ENCODE measurements at places on chromosomes 6 and 20.

DNA sequence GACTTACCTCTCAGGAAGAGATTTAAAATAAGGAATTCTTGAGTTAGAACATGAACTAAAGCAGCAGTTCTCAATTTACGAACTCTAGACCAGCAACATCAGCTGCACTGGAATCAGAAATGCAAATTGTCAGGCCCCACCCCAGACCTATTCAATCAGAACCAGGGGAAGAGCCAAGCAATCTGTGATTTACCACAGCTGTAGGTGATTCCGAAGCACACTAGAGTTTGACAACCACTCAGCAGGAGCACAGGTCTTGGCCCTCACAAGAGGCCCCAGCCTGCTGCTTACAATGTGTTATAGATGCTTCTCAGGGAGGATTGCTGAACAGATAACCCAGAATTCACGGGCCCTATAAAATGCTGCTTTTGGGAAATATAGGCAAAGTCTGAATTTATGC lies 279.2 kb downstream of the PTPRK start:
- no peak for DNase-seq

DNA sequence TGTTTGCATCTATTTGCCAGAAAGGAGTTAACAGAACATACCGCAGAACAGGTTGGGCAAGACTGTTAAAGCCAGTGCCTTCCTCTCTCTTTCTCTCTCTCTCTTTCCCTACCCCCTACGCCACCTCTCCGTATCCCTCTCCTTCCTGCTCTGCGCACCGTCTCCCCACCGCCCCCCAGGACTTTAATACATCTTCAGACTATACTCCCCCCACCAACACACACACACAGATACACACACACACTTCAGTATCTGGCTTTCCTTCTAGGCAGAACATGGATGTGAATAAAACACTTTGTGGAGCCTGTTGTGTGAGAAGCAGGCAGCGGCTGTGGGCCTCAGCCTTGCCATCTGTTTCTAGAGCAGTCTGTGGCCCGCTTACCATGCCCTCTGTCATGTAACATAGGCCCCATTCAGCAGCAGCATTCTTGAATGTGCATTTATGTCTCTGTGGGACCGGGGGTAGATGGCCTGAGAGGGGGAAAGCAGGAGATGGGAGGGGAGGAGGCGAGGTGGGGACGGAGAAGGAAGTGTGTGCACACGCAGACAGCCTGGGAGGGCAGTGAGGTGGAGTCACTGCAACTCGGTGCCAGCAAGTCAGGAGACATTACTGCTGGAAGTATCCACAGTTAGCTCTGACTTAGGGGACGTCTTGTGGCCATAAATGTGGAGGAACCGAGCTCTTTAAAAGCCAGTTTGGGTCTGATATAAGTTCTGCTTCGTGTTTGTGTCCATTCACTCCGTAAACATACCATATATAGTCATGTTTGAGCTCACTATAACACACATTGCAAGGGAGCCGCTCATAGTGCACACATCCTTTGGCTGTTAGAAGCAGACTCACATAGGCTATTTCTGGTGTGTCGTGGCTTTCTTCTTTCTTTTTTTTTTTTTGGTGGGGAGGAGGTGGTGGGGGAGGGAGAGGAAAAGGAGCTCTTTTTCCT lies 38.4 kb downstream of the RREB1 start:
- peak; percentile 90 for DNase-seq

DNA sequence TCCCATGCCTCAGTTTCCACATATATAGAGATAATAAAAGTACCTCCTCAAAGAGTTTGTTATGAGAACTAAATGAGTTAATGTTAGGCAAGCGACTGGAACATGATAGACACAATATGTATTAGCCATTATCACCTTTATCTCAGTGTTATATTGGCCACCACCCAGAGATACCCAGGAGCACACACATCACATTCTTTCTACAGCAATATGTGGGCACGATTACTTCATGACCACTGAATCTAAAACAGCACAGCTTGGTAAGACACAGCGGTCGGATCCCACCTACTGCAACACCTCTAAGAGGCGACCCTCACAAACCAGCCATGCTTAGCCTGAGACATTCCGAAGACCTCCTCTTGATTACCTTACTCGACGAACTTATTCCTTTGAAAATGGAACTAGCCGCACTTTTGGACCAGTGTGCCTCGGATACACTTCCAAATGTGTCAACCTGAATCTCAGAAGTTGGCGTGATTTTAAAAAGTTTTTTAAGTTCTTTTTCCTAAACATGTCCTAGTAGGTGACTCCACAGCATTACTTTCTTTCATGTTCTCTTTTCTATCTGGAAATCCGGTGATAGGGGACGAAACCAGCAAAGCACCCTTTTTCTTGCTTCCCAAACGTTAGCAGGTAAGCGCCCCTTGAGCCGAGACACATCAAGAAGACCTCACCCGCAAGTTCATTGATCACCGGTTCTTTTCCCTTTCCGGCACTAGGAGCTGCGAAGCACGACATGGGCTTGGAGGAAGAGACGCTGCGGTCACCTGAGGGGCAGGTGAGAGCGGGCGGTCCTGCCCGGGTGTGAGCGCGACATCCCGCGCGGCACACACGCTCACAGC lies 923 bp downstream of the GMDS start:
- DNase-seq = peak; percentile 19

DNA sequence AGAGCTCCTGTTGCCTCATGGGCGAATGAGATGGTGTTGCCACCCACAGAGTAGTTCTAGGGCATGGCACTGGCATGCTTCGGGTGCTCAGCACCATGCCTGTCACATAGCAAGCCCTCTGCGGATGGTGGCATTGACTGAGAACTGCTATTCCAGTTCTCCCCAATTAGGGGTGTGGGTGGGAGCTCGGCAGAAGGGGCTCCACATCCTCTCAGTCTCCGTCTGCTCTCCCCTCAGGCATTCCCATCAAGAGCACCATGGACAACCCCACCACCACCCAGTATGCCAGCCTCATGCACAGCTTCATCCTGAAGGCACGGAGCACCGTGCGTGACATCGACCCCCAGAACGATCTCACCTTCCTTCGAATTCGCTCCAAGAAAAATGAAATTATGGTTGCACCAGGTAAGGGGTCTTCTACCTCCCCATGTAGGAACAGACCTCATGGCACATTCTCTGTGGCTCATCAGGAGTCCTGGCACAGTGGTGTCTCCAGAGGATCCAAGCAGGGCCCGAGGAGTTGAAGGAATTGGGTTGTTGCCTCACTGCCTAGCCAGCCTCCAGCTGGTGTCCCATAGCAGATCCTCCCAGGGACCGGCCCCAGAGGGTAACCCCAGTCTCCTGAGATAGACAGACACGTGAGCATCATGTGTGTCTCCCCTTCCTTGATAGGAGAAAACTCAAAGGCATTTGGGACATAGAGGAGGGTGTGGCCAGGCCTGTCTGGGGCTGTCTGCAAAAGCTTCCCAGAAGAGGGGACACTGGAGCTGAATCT lies 18.4 kb downstream of the DYNLRB1 start:
- DNase-seq = no peak

- peak; percentile 12 for DNase-seq
Measured at GRCh38 chr20:40892642-40893041, 136.0 kb upstream of the TOP1 start.

DNA sequence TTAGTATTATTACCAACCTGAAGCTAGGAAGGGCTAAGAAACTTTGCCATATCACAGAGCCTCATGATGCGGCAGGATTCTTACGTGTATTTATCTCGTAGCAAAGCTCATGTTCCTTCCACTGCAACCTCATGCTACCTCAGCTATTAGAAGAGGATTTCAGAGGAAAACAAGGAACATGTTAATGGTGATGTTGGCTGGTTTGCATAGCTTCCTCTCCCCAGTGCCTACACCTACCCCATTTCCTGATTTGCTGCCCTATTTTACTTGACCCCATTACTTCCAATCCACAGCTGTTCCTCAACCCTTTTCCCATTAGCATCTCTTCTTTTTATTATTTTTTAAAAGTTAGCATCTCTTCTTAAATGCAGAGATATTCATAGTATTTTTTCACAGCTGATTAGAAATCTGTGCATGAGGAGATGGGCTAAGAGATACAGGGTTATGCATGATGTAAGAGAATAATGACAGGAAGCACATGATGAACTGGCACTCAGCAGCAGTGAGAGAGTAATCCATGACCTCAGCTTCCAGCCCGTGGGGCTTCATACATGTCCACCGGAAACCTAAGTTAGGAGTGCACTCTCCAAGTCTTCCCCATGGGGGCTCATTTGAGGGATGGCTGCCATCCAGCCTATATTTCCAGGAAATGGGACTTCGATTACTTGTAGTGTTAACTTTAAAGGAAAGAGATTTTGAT lies 106.1 kb upstream of the ASF1A start:
- no peak for DNase-seq

All from hematopoietic multipotent progenitor cell treated with erythropoietin and hydrocortisone succinate and interleukin-3 and kit ligand, for 4 days (in vitro differentiated cells).